ENCODE measurements at places on chromosomes 3 and 15.

- no peak for DNase-seq
Observed at GRCh38 chr3:123795471-123796251, 88.5 kb downstream of the MYLK start.

DNA sequence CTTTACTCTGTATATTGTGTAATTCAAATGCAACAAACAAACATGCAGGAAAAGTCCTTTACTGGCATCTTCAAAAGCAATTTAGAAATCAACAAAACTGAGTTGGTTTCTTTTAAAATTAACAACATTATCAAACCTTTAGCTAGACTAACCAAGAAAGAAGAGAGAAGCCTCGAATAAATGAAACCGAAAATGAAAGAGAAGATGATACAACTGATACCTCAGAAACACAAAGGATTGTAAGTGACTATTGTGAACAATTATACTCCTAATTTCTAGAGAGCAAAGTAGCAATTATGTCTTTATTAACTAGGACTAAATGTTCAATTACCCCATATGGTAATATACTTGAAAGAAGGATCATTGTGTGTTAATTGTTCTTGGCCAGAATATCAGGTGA lies 49.2 kb upstream of the P3H2 start:
- no peak for DNase-seq

DNA sequence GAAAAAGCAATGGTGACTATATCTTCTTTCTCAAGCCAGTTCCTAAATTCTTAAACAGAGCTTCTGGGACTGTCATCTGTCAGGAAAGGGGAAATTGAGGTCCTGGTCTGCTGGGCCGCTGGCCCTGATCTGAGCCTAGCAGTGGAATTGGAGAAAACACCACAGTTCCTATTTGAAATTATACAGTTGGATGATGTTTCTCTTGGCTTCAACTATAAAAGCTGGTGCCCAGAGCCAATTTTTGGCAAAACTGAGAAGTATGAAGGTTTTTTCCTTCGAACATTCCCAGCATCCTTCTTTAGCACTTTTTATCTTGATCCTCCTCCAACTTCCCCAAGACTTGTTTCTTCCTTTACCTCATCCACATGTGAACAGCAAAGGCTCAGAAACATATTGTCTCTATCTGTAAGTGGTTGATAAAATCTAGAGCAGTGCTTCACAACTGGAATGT lies 83.9 kb downstream of the CD47 start:
- no peak for DNase-seq

- DNase-seq, result no peak
Observed at GRCh38 chr3:43061101-43061895, 44.6 kb downstream of the POMGNT2 start.

Measured in eye (tissue), 1 donor.